ENCODE measurements at places on chromosomes 7 and 10.

DNA sequence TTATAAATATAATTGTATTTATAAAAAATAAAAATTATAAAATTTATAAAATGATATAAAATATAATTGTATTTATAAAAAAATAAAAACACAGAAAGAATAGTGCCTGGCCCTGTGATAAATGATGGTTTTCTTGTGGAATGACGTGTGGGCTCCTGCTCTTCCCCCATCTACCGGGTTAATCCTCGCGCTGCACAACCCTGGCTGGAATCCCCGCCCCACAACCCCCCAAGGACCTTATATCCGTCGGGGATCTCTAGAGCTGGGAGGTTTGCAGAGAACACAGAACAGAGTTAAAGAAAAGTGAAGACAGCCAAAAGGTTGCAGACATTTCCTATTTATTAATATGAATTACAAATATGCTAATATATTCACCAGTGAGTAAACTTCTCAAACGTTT, 95.4 kb upstream of the NPS start:
- no peak for DNase-seq

DNA sequence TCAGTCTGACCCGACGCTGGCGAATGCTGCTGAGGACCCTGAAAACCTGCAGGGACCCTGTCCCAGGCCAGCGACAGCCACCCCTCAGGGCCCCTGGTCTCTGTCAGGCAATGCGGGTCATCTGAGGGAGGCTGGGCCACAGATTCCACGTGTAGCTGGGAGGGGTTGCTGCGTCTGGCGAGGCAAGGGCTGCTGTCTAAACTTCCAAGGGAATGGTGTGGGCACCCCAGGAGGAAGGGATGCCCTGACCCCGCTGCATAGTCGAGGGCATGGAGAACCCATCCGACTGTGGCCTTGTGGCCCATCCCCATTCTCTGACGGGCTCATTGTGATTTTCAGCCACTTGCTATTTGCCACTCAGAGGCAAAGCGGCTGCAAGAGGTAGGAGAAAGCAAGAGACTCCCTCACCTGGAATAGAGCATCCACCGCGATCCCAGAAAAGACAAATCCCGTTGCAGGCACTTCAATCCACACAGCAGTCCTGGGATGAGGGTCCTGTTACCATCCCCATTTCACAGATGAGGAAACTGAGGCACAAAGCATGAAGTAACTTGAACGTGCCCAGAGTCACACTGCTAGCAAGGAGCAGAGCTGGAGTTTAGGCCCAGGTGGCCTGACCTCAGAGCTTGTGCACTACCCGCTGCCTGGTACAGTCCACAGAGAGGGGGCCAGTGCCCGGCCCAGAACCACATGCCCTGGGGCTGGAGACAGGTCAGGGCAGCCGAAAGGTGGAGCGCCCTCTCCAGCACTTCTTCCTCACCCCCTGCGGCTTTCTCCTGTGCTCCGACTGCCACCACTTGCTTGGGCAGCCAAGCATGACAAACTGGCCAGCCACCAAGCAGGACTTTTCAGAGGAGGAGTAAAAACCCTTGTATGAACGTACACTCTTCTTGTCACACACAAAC, 163.8 kb upstream of the KLF14 start:
- no peak for DNase-seq

DNA sequence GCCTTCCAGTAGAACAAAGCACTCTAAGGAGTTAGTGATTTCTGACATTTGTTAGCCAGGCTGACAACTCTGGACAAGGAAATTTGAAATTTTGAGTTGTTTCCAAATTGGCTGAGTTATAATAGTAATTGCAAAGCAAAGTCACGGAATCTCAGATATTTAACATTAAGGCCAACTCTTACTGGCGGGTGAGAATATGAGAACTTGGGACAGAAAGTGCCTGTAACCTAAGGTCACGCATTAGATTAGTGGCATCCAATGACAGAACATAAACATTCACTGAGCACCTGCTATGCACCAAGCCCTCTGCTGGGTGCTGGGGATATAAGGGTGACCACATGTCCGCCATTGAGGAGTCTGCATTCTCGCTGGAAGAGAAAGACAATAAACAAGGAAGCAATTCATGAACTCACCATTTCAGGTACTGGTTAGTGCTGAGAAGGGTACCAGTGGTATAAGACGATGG, 45.5 kb upstream of the CHST15 start:
- DNase-seq: no peak

- DNase-seq: no peak
Observed at GRCh38 chr10:53370347-53370746, 597.8 kb upstream of the MBL2 start.

DNA sequence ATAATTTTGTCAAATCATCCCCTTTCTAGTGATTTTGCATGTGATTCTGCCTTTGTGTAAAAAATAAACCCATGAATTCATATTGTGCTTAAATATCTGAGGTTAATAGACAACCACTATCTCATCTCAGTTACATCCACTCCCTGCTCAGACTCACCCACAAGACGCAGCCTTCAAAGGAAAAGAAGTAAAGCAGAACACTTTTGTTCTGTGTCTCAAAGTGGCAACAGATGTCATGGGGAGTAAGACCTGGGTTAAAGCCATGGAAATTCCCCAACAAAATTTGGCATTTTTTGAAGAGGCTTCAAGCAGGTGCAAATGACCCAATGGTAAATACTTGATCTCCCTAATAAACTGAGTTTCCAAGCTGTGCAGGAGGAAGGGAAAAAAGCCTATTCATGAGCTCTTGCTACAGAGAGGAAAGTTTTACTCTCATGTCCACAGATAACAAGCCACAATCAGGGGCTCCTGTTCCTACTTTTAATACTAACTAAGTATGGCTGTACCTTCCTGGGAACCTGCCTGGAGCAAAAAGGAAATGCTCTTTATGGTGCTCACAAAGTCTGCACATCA, 4.7 kb downstream of the CYP3A7 start:
- no peak for DNase-seq
